ENCODE measurements at places on chromosomes 12 and 14. TPM values are rescaled to one million over a fixed set of nuclear protein-coding genes. Genes with fewer than 3 reads are reported as not detected.

- peaks cover 33% of the 10 kb centered on the region for H3K4me1 ChIP-seq
- peak overlapping the region; percentile 90 for H3K4me3 ChIP-seq
- peak overlapping the region; percentile 96 for H3K27ac ChIP-seq
- H3K36me3 ChIP-seq, result peaks cover 20% of the 10 kb centered on the region
These were observed 1.8 kb upstream of the NAB2 start for GRCh38 chr12:57087010-57087690.

GRCh38 chr14:81589381-81590065 is 55.9 kb upstream of the SEL1L start:
- peaks cover 10% of the 10 kb centered on the region for H3K27me3 ChIP-seq
- H3K4me3 ChIP-seq, result no peak overlapping the region
- H3K36me3 ChIP-seq, result no peaks in the 10 kb centered on the region
- no peak overlapping the region for H3K27ac ChIP-seq
- DNase-seq, result no peak
- H3K4me1 ChIP-seq, result no peaks in the 10 kb centered on the region

DNA sequence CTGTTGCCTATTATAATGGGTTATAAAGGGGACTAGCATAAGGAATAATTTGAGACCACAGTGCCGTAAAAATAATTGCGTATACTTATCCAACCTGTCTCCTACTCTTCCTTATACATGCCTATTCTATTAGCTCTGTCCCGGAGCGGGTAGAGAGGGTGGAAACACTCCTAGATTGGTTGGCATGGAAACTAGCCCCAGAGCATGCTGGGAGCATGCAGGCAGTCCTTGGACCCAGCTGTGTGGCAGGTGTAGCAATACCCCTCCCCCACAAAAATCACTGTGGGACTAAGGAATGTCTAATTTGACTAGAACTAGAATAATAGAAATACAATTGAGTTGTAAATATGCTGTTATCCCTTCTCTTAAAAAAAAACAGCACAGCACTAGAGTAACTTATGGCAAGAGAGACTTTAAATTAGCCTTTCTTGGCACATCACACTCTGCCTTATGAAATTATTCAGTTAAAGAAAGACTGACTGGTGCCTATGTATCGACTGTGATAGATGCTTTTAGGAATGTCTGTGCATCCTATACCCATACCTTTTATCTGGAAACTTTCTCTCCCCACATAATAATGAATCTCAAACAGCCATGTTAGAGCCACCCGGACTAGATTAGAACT is 244.0 kb upstream of the DAAM1 start:
- peaks cover 18% of the 10 kb centered on the region for H3K27me3 ChIP-seq
- H3K27ac ChIP-seq, result no peak overlapping the region
- no peak overlapping the region for H3K4me3 ChIP-seq
- H3K36me3 ChIP-seq, result no peaks in the 10 kb centered on the region
- no peaks in the 10 kb centered on the region for H3K4me1 ChIP-seq

The RHEBL1 gene
- 3.6 TPM for polyA plus RNA-seq

DNA sequence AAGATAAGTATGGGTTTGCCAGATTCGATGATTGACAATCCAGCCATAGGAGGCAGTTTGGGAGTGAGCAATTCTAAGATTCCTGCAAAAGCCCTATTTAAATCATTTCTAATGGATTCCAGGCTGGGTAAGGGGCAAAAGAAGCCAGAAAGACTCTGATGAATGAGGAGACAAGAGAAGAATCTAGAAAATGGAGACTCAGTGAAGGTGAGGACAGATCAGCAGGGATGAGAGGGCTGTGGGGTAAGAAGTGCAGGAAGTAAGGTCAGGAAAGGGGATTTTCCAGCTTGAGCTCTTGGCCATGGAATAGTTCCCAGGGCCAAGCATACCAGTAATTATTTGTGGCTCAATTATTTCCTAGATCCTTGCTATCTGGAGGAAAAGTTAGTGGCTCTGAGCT is 87.3 kb downstream of the TMX1 start:
- H3K27ac ChIP-seq, result no peak overlapping the region
- peaks cover 27% of the 10 kb centered on the region for H3K27me3 ChIP-seq
- no peak for DNase-seq
- no peaks in the 10 kb centered on the region for H3K36me3 ChIP-seq
- H3K4me3 ChIP-seq, result no peak overlapping the region

DNA sequence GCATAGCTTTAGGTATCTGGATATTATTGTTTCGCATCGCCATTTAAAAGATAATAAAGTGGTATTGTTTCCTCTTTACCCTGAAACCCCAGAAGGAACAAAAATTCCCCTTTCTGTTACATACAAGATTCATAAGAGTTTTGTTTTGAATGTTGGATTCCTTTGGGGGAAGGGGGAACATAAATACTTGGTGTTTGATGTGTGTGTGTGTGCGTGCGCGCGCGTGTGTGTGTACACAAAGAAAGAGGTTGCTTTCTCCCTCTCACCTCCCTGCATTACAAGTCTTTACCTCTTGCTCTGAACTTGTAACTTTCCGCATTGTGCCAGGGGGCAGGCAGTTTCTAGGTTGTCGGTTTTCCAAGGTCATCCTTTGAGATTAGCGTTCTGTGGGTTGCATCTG is 76.4 kb downstream of the GPATCH2L start:
- H3K27me3 ChIP-seq, result no peaks in the 10 kb centered on the region
- no peak overlapping the region for H3K4me3 ChIP-seq
- no peak overlapping the region for H3K27ac ChIP-seq
- no peak for DNase-seq

DNA sequence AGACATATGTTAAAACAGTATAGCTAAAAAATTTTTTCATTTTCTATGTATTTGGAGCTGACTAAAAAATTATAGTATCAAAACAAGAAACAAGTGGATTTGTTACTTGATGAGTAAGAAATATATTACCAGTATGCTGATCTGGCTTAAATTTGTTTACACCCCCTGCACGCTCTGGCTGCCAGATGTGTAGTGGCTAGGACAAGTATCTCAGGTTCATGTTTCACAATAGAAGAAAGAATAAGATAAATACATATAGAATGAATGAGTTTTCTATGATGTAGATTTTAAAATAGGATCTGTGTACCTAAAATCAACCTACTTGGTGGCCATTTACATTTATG is 13.1 kb downstream of the NAA30 start:
- no peak for DNase-seq
- no peak overlapping the region for H3K4me3 ChIP-seq
- no peak overlapping the region for H3K27ac ChIP-seq
- H3K4me1 ChIP-seq, result peaks cover 45% of the 10 kb centered on the region
- H3K27me3 ChIP-seq, result no peaks in the 10 kb centered on the region
- H3K36me3 ChIP-seq, result peaks cover 17% of the 10 kb centered on the region

The HCAR1 gene
- polyA plus RNA-seq, result not detected

GRCh38 chr12:130041983-130042812 is 120.1 kb upstream of the FZD10 start:
- no peak overlapping the region for H3K4me3 ChIP-seq
- H3K27ac ChIP-seq, result no peak overlapping the region
- DNase-seq, result no peak

- peaks cover 97% of the 10 kb centered on the region for H3K4me1 ChIP-seq
- H3K27me3 ChIP-seq, result no peaks in the 10 kb centered on the region
- no peak for DNase-seq
These were observed 17.1 kb downstream of the ACTN1 start for GRCh38 chr14:68961781-68962584.

The DAO gene
- polyA plus RNA-seq, result not detected
